ENCODE measurements at places on chromosomes 7 and 10.

GRCh38 chr10:132257907-132258306 is 49.8 kb downstream of the STK32C start:
- DNase-seq = no peak

- DNase-seq = no peak
These were observed 9.0 kb downstream of the TAS2R40 start for GRCh38 chr7:143230602-143231457.

- no peak for DNase-seq
These were observed 59.5 kb downstream of the LRRC18 start for GRCh38 chr10:48880016-48880705.

- no peak for DNase-seq
These were observed 10.1 kb upstream of the ADRB1 start for GRCh38 chr10:114033566-114033965.

GRCh38 chr7:32658034-32658433 is 162.7 kb downstream of the AVL9 start:
- DNase-seq = no peak

DNA sequence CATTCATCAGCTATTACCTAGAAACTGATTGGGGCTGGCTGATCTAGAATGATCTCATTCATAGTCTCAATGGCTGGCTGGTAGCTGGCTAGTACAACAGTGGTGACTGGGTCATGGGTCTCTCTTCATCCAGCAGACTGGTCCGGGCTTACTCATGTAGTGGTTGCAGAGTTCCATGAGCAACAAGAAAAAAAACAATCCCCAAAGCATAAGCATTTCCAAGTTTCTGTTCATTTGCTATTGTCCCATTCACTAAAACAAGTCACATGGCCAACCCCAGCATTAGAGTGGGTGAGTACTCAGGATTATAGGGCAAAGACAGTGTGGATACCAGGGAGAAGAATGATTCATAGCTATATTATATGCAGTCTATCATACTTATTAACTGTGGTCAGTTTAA is 85.2 kb upstream of the SEMA3C start:
- DNase-seq = no peak

All from T-helper 2 cell treated with Interferon-gamma antibody and Interleukin-4, amounts not matched to agents 5 μg/mL and 100 μg/mL, for 36 hours (primary cell).